Left lobe of liver (tissue), 2 donors: ENCODE measurements at places on chromosomes 11 and 22. TPM values are rescaled to one million over a fixed set of nuclear protein-coding genes. Genes with fewer than 3 reads are reported as not detected.

DNA sequence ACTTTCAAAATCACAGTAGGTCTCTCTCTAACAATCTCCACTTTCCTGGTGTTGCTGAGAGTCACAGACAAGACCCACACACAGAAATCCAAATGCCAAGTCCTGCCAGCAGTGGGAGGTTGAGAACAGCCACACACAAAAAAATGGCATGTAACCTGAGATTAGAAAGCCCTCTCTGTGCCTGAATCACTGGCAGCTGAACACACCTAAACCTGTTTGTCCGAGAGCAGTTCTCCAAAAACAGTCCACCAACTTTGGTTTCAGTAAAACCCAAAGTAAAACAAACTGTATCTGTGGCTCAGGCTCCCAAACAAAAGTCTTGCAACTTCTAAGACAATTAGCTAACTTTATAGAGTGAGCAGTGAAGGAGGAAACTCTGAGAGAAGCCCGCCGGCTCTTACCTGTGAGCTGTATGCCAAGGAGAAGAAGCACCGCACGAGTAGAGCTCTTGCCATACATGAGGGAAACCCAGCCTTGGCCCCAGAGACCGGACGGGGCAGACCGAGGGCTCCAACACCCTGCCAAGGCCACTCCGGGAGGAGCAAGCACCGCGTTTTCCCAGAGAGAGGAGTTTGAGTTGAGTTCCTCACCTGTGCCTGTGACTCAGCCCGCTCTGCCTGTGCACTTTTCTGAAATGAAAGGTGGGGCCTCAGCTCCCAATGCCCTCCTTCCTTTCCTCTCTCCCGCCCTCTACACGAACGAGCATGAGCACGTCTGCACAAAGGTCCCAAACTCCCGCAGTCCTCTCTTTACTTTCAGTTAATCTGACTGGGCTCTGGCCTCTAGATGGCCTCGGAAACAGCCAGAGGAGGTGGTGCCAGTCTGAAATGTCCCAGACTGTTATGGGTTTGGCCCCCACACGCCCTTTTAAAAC lies at the start of gene MPZL2:
Gene MPZL2 (minus strand): TSS at position 603 of the 874 bp plus-strand sequence. CDS start 144 bp downstream, at position 459.
- peak; percentile 86 for DNase-seq

- DNase-seq: no peak
Measured at GRCh38 chr22:46791201-46791731, 28.8 kb downstream of the TBC1D22A start.

DNA sequence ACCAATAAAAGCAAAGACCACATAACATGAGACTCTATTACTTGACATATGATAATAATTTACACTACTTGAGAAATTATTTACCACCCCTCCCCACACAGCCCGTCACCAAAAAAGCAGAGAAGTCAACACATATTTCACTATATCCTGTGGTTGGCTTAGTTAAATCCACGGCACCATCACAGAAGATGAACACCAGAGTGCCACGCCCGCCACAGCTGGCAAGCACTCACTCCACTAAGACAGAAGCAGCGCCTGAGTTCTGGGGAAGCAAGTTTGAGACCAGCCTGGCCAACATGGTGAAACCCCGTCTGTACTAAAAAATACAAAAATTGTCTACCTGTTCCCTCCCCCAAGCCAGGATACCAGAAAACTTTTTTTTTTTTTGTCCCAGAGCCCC lies 53.1 kb downstream of the PACSIN2 start:
- no peak for DNase-seq

GRCh38 chr11:78226684-78227680 lies 38.3 kb downstream of the USP35 start:
- peak; percentile 5 for DNase-seq

- DNase-seq: no peak
Measured at GRCh38 chr11:65383778-65384177, 1.3 kb upstream of the SLC25A45 start.

GRCh38 chr11:121581607-121582006 lies 128.8 kb upstream of the SORL1-AS1 start:
- DNase-seq: no peak

DNA sequence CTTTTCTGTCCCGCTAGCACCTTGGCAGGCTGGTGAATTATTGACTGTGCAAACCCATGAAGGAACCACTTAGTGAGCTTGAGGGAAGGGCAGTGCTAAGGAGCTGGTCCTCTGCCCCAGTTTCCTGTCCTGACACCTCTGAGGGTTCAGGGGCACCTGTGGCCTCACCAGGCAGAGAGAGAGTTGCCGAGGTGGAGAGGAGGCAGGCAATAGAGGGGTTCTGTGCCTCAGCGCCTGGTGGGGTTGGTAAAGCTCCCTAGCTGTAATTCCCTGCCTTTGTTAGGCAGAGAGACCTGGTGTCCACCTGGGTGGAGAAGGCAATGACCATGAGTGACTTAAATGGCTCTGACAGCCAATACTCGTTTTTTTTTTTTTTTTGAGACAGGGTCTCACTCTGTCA lies 36.3 kb downstream of the YWHAH start:
- no peak for DNase-seq

DNA sequence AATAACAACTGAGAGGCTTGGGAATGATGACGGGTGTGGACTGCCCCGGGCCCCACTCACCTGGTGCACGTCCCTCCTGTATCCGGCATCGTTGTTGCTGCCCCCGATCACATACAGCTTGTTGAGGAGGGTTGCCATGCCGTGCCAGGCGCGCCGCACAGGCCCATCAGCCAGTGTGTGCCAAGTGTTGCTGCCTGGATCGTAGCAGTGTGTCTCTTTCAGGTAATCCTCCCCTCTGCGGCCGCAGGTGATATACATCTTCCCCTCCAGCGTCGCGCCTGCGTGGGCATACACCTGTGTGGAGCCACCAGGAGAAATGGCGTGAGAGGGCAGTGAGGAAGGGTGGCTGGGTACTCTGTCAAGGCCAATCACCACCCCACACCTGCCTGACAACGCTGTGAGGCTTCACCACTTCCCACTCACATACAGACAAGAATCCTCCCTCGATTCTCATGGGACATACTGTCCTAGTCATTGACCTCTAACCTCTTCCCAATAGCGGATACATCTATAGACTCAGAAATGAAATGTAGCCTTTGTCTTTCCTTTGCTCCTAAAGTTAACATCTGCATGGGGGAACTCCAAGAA lies 8.9 kb upstream of the SCARF2 start:
- DNase-seq: no peak

DNA sequence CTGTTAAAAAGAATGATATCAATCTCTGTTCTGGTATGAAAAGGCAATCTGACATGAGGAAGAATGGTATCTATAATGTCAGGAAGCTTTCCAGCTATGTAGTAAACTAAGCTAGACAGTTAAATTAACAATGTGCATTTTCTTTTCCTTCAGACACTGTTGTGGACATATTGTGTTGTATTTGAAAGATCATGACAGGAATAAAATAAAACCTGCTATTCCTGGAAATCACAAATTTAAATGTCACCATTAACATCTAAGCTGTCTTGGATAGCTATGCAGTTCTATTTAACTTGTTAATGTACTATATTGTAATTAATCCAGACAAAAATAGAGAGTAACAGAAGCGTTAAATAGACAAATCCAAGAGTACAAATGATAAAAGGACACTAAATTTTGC lies 297.4 kb upstream of the LUZP2 start:
- DNase-seq: no peak

DNA sequence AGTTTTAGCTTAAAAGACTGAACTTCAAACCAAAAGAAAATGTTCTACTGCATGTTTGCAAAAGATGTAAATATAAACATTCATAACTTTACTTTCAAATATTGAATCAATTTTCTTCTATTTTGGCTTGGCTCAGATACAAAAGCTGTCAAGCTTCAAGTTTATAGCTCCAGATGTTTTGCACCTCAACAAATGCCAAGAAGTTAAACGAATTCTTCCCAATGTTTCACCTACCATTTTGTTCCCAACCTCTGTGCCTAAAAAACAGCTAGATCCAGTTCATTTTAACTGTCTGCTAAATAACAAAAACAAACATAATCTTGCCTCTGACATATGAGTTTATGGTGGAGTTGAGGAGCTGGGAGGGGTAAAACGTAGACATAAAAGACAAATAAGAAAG lies 76.5 kb downstream of the RAB30 start:
- no peak for DNase-seq

DNA sequence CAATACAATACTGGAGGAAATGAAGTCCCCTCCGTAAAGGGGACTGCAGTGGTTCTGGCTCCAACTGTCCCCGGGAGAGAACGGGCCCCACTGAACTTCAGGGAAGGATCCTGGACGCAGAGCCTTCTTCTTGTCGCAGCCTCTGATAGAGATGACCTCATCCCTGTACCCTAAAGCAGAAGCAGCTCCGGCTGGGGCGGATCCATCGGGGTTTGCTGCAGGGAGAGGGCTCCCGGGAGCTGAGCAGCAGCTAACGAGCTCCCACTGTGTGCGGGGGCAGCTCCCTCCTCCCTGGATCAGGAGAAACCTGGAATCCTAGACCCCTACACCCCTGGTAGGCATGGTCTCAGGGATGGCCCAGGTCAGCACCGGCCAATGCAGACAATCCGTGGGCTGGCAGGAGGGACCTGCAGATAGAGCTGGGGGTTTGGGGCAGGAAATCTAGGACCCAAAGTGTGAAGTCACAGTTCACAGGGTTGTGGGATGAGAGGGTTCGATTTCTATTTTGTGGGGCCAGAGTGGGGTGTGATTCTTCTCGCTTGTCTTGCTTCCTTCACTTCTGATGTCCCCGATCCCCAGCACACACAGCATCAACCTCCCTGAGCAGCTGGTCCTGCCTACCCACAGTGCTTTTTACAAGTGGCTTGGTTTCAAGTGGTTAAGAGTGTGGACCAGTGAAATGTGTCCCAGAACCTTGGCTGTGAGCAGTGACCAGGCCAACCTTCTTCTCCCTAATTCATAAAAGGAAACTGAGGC lies 12.9 kb downstream of the KIAA0930 start:
- no peak for DNase-seq

DNA sequence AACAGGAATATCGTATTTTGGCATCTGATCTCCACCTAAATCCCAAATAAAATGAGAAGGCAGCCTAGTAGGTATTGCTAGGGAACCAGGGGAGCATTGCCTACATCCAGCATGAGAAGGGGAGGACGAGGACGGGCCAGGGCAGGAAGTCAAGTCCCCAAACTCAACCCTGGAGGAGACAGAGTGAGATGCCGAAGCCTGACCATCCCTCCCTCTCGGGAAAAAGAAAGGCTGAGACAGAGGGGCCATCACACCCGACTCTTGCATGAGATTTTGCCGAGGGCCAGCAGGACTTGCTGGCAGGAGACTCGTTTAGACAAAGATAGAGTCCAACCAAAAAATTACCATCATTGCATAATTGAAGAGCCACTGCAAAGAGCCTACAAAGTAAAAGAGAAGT lies 50.2 kb upstream of the SPATA19 start:
- DNase-seq: no peak

DNA sequence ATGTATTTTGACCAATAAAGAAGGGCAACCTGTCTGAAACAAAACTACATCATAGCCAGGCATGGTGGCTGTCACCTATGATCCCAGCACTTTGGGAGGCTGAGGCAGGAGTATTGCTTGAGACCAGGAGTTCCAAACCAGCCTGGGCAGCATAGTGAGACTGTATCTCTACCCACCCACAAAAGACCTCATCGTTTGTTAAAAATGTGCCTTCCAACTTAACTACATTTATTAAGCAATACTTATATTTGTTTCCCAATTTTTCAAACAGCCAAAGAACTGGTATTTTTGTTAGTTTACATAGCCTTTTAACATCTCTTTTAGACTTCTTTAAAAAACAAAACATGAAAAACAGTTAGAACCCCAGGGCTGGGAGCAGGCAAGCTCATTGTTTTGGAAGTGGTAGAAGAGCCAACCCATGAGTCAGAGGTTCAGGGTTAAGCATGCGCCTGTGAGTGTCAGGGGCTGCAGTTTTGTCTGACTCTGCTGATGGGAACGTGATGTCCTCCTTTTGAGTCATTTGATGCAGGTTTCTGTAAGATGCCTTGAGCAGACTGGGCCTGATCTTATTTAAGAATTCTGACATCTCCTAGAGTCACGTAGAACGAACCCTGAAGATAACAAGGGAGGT lies 53.9 kb upstream of the CRTAM start:
- no peak for DNase-seq

DNA sequence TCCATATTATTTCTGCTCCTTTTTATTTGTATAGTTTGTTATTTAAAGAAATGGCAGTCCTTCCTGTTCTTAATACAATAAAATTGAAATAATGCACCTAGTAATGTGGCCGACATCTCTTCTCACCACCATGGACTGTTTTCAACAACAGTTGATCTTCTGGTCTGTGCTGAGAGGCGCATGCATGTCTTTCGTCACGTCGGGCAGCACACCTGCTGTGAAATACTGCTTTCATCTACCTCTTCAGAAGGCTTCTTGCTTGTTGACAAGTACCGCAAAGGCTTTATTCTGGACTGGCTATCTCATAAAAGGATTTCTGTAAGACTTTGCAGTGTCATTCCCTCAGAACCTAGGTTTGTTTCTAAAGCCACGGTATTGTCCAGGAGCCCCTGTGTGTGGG lies 13.9 kb upstream of the MYO18B start:
- DNase-seq: no peak

GRCh38 chr11:101103433-101103832 lies 26.2 kb downstream of the PGR start:
- no peak for DNase-seq

DNA sequence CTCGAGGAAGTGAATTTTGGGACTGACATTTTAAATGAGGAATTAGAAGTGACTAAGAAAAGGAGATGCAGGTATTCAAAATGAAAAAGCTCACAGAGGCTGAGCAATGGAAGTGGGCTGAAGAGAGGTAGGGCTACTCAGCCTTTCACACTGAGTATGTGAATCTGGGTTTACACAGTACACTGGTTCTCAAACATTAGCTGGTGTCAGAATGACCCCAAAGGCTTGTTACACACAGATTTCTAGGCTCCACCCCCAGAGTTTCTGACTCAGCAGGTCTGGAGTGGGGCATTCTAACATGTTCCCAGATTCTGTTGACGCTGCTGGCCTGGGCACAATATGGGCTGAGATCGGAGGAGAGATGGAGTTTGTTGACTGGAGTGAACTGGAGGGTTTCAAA lies 32.8 kb downstream of the CADM1 start:
- peak; percentile 88 for DNase-seq

DNA sequence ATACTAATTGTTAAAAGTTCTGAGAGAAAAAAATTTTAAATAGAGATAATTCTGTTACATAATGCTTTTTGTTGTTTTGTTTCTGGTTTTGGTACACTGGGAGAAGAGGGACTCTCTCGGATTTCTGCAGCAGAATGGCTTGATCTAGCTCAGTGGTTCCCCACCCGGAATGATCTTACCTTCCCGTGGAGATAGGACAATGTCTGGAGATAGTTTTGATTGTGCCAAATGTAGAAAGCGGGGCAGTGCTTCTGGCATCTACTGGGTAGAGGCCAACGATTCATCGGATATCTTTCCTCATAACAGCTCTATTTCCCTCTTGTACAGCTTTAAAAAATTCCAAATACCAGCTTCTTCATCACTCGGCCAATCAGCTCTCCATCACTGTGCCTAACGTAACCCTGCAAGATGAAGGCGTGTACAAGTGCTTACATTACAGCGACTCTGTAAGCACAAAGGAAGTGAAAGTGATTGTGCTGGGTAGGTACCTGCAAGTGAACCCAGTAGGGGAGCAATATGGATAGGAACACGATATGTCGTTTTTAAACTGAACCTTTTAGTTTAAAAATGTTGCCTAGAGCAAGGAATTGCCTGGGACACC lies 13.2 kb downstream of the CRTAM start:
- no peak for DNase-seq

The POU2AF2 gene
- total RNA-seq: not detected

The BTG4 gene
- total RNA-seq: not detected

The MRPL17 gene
- 13.5 TPM for total RNA-seq

The SLC43A3 gene
- 127 TPM for total RNA-seq

The OR4A16 gene
- total RNA-seq: not detected

The SAC3D1 gene
- 5.7 TPM for total RNA-seq

The UPB1 gene
- 184 TPM for total RNA-seq

The TREH gene
- 3.4 TPM for total RNA-seq

The MRPL23 gene
- 47.2 TPM for total RNA-seq

The MMP3 gene
- not detected for total RNA-seq

The IGSF9B gene
- 0.13 TPM for total RNA-seq

The SYT13 gene
- 0.50 TPM for total RNA-seq

The OR52N5 gene
- 0.10 TPM for total RNA-seq
